ENCODE measurements at places on chromosomes 6 and 20. TPM values are rescaled to one million over a fixed set of nuclear protein-coding genes. Genes with fewer than 3 reads are reported as not detected.
A peak's percentile ranks its signal among the peaks of the same experiment; 100 is the strongest.

Gene ECT2L
- total RNA-seq: not detected

GRCh38 chr20:32631933-32632460, 41.7 kb downstream of the C20orf203 start:
- peak; percentile 63 for DNase-seq

Gene COL9A1
- total RNA-seq: 10.0 TPM

DNA sequence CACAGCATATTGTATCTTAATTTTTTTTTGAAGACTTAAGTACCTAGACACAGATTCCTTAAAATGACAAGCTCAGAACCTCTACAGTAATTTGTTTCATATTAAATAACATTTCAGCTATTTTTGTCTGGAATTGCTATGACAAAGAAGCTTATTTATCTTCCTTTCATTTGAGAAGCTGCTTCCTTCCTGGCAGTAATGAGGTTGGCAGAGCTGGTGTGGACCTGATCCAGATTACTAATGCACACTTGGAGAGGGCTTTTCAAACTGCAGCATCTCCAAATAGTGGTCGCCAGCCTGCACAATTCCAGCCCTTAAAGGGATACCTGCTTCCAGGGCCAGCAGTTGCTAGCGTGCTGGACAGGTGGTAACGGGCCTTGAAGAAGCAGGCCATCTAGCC, 12.1 kb downstream of the PTCHD4 start:
- DNase-seq: no peak

DNA sequence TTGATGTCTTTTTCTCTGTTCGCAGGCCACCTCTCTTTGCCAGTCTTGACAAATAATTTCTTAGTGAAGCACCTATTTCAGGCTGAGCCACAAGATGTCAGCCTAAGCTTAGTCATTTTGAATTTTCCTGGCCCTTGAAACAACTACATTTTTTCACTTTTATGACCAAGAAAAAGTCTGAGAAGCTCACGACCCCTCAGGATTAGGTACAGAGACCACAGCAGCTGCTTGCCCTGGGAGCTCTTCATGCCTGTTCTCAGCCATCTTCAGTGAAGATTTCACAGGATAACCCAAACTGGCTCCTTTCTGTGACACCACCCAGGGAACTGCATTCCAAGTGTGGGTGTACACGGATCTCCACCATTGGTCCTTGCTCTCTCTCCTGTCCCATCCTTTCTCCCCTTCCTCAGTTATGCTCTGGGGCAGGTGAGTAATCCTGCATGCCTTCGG, 38.4 kb upstream of the SPTLC3 start:
- peak; percentile 62 for DNase-seq

GRCh38 chr6:108728826-108729225, 119.4 kb upstream of the ARMC2 start:
- no peak for DNase-seq

DNA sequence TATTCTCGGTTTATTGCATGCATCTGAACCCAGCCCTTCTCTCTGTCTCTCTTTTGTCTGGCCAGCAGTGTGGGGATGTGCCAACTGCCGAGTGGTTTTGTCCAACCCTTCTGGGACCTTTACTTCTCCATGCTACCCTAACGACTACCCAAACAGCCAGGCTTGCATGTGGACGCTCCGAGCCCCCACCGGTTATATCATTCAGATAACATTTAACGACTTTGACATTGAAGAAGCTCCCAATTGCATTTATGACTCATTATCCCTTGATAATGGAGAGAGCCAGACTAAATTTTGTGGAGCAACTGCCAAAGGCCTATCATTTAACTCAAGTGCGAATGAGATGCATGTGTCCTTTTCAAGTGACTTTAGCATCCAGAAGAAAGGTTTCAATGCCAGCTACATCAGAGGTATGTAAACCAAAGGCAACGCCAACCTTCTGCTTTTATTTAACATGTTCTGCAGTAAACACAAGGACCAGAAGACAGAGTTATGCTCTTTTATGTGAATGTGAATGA, 65.8 kb downstream of the ADGRG6 start:
- no peak for DNase-seq

Gene ENPP5
- 8.3 TPM for total RNA-seq

GRCh38 chr6:29834564-29835436, 7.2 kb downstream of the HLA-G start:
- DNase-seq: peak; percentile 91
